D341Med (cell line): ENCODE measurements at places on chromosomes 11 and 22.

GRCh38 chr11:57475191-57475590 lies 14.9 kb downstream of the RTN4RL2 start:
- DNase-seq: no peak

GRCh38 chr11:115456019-115456418 lies 48.2 kb downstream of the CADM1 start:
- no peak for DNase-seq

DNA sequence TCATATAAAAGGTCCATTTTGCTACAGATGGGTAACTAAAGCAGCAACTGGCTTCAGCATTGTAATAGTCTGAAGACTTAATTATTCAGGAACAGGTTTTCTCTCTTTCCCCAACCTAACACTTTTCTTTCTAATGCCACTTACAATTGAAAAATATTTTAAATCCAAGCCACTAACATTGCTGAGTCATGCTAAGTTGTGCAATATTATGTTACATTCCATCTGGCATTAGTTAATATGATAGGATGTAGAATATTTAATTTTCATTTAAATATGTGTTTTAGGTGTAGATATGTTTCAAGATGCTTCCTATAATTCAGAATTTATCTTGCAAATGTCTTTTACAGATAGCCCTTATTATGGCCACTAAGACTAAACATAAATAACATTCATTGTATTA lies 98.6 kb downstream of the KIF18A start:
- no peak for DNase-seq

GRCh38 chr11:131495423-131495822 lies 125.0 kb downstream of the NTM start:
- no peak for DNase-seq

GRCh38 chr11:771617-772204 lies 5.6 kb downstream of the GATD1 start:
- DNase-seq: no peak

DNA sequence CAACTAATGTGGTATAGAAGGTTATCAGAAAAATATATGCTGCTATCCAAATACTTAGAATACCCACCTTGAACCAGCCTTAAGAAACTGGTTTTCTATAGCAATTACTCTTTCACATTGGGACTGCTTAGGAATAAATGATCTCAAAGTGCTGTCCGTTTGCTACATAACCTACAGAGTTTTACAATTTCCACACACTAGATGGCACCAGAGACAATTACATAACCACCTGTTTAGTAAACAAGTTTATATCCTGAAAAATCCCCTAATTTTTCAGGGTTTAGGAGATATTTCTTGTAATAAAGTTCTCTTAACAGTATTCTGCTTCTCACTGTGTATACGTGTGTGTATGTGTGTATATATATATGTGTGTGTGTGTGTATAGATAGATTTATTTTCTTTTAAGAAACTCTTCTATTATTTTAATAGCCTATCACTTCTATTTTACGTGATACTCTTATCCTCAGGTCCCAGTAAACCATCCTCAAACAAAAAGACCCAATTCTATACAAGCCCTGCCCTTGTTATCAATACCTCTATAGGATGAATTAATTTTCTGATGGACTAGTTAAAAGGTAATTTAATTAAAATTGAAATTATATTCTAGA lies 6.7 kb upstream of the OR5I1 start:
- peak; percentile 18 for DNase-seq

DNA sequence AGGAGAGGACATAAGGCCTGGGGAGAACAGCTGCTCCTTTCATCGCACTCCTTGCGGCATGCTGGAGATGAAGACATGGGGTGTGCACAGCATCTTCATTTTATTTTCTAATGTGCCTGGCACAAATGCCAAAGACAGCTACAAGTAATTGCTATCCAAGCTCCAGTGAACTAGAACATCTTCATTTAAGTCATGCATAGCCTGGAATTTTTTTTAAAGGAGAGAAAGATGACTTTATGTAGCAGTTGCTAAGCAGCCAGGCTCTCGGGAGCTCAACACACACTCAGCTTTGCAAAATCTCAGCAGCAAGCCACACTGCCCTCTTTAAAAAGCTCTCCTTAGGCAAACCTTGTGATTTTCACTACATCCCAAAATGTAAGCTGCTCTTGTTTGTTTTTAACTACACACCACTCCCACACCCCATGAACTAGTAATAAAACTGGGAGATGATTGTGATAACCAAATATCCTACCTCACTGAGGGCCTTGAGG lies 164.5 kb upstream of the POU2AF2 start:
- DNase-seq: no peak

DNA sequence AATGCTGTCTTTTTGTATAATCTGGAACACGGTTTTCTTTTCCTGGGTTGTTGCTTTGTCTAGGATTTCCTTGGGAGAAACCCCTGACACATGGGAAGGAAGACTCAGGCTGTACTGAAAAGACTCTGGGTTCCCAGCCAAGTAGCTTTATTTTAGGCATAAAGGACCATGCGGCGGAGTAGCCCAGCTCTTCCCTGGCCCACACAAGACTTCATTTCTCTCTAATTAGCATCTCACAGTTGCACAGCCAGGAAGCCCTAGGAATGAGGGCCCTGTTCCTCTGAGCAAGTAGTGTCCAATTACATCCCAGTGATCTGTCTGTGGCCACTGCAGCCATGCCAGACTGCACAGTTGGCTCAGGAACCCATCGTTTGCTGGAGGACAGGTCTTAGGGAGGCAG lies 319.5 kb downstream of the TENM4 start:
- no peak for DNase-seq

GRCh38 chr11:117381481-117382387 lies 54.1 kb downstream of the CEP164 start:
- no peak for DNase-seq
